ENCODE measurements at places on chromosomes 3 and 15. TPM values are rescaled to one million over a fixed set of nuclear protein-coding genes. Genes with fewer than 3 reads are reported as not detected.

DNA sequence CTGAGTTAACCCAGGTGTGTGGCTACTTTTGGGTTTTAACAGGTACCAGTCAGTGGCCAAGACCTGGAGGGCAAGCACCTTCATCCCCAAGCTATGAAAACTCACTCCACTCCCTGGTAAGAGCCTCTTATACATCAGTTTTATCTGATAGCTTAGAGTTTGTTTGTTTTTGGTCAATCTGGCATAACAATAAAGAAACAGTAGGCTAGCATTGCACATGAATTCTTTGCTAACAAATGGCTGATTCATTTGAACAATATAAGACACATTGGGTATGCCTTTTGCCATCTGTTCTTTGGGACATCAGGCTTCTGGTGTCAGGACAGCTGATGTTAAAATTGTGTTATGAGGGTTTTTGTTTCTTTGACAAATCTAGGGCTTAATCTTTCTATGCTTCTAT, 125.0 kb upstream of the CGNL1 start:
- DNase-seq, result no peak

DNA sequence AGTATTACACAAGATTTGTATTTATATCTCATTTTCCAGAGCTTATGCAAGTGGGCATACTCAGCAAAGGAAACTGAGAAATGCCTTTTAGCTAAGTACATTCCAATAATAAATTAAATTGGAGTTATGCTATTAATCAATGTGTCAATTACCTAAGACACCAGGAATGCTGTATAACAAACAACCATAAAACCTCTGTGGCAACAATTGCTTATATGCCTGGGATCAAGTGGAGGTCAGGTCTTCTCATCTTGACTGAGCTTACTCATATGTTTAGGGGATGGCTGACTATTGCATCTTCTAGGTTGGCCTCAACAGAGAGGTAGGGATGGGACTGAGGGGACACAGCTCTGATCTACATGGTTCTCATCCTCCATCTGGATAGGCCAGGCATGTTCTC, 30.7 kb downstream of the CD200R1L start:
- DNase-seq, result no peak

- no peak for DNase-seq
These were observed 10.0 kb upstream of the USP3 start for GRCh38 chr15:63494408-63494807.

- DNase-seq, result no peak
These were observed 1.7 kb downstream of the LTK start for GRCh38 chr15:41511899-41512369.

GRCh38 chr3:188465311-188465710, 311.4 kb downstream of the LPP start:
- DNase-seq, result no peak

GRCh38 chr15:90787881-90788280, 70.7 kb downstream of the BLM start:
- no peak for DNase-seq

DNA sequence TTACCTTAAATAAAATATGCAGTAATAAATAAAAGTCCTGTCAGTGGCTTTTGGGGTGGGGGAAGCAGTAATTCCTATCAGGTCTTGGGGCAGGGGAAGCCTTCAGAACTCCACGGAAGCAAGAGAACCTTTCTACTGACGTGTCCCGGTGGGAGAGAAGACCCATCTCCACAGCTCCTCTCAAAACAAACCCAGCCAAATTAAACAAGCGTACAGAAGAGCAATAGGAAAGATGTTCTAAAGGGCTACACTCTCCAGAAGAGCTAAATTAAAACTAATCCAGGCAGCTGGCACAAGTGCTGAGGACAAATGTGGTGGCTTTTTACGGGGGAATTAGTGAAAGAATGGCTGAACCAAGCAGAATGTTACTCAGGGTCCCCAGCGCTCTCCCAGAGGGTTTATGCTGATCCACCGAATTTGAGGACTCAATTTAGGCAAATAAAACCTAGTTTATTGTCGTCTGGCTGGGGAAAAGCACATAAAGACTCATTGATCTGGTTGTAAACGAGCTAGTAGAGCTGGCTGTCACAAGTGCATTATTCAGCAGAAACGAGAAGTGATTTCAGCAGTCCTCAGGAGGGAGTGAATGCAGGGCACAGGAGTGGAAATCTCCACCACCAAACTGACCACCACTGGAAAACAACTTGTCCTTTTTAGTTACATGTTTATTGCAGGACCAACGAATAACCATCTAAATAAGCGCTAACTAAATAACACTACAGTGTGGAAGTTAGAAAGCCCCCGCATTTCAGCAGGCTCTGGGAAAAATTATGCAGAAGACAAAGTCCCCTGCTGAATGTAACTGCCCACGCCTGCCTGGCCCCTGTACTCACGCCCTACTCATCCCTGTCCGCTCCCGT, 13.5 kb downstream of the BFSP2 start:
- no peak for DNase-seq

DNA sequence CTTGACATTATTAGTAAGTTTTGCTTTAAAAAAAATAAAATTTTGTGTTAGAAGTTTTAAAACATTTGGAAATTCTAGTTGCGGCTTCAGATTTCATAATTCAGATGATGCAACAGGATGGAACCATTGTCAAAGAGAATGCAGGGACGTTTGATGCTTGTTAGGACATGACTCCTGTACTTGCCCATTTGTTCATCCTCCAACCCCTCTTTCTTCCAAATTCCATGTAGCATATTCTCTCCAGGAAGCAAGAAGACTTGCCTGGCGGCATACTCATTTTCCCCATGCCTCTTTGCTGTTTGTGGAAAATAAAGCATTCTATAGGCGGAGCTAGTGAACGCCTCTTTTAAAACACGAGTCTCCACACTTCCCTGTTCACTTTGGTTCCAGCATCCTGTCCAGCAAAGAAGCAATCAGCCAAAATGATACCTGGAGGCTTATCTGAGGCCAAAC, at the start of gene CSTA:
Gene CSTA (plus strand): TSS at position 378 of the 453 bp plus-strand sequence. CDS start 45 bp downstream, at position 423.
- DNase-seq, result no peak

- DNase-seq, result no peak
These were observed at the start of gene SATB1 for GRCh38 chr3:18424729-18425640. TSS of gene SATB1 (minus strand) at chr3:18425339. CDS start at chr3:18420967, 4,372 bp downstream.

GRCh38 chr15:101019366-101019896, 100.3 kb downstream of the LRRK1 start:
- DNase-seq, result no peak

GRCh38 chr3:46091741-46092701, 64.7 kb upstream of the XCR1 start:
- DNase-seq, result no peak

The OR5H2 gene
- not detected for polyA plus RNA-seq

The PLIN1 gene
- polyA plus RNA-seq, result 1.4 TPM

The CTXN2 gene
- not detected for polyA plus RNA-seq

The SELENOK gene
- 77.9 TPM for polyA plus RNA-seq

Data from renal cortex interstitium (tissue), 15 donors.